ENCODE measurements at places on chromosomes 5 and 9.

DNA sequence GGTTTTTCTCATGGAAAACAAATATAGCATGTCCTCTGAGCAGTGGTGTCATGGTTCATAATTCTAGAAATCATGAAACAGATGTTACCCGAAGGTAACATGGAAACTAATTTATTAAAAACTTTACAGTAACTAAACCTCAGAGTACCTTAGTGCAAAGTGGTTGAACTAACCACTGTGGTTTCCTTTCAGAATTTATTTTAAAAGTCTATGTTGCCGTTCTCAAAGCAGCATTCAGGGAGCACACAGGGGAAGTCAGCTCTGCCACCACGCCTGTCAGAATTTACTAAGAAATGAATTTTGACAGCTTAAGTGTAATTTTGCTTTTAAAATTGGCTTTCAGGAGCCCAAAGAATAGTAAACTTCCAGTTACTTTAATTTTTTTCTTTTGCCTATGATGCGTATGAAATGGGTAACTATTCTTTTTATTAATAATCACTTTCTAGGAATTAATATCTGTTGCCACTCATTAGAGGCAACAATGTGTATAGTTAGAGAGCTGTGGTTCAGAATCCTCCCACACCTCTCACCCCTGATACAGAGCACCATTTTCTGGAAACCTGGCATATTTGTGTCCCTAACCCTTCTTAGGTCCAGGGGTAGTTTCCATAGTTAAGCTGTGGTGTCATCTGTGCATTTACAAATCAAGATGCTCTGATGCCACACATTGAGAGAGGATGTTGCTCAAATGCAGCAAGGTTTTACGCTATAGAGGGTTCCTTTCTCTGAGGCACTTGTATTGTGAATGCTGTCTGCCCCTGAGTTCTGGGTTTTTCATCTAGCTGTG lies 202.6 kb downstream of the ZSWIM6 start:
- no peak for DNase-seq

GRCh38 chr9:113879911-113880310 lies 3.8 kb downstream of the ZNF618 start:
- DNase-seq, result no peak

DNA sequence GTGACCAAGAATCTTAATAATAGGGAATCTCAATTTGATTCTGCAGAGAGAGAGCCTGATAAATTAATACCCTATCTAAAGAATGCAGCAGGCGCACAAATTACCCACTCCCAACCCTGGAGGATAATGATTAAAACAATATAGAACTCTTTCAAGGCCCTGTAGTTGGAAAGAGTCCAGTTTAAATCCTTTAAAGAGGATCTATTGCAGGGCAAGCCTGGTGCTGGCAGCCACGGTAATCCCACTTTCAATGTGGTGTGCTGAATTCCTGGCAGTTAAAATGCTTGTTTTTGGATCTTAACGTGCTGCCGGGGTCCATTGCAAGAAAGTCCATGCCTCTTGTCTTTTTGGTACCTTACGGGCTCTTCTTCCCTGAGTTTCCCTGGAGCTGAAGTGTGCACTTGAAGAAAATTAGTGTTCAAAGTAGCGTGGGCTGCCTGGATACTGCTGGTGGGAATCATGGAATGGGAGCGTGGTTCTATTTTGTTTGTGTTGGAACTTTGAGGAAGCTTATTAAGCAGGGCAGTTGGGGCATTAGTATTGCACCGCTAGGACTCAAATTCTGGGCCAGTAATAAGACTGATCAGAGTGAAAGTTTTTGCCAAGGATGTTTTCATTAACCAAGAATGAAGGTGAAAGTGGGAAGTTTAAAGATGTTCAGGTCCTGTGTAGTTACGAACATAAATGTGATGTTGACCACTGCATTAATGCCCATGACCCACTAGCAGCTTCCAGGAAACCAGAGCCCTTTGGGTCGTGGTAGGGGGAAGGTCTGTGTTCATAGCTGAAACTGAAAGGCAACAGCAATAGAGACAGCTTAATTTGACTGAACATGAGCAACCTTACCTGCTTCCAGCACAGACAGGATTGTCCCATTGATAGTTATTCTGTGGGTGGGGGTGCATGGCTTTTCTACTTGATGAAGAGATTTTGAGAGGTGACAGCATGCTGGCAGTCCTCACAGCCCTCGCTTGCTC lies 20.8 kb downstream of the MARCHF6 start:
- no peak for DNase-seq

DNA sequence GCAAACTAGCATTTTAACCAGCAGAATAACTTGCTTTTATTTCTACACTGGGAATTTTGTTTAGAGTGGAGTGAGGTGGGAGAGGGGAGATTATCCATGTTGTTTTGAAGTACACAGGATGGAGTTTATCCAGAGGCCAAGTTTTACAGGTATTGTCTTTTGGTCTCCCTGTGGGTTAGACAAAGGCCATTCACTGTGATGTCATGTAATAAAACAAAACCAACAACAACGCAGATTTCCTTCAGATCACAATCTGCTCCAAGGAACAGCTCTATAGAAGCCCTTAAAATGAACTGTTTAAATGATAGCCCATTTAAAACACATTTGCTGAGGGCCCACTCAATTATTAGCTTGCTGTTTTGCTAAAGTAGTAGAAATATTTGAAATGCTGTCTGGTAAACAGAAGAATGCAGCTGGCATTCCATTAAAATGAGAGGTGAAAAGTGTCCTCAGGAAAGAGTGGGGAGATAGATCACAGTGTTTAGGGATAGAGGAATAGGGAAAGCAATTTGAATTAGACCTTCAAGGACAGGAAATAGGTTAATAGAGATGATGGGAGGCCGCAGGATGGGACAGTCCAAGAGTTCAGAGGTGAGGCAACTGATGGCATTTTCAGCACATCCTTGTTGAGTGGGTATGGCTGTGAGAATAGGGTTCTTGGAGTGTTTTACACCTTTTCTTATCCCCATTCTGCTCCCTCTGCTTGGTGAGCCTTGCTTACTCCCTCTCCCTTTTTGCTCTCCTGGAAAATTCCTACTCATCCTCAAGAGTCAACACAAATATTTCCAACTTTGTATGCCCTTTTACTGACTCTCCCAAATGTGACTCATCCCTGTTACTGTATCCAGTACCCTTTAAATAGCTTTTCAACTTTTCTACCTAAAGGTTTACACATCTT lies 140.1 kb upstream of the NR3C1 start:
- no peak for DNase-seq

DNA sequence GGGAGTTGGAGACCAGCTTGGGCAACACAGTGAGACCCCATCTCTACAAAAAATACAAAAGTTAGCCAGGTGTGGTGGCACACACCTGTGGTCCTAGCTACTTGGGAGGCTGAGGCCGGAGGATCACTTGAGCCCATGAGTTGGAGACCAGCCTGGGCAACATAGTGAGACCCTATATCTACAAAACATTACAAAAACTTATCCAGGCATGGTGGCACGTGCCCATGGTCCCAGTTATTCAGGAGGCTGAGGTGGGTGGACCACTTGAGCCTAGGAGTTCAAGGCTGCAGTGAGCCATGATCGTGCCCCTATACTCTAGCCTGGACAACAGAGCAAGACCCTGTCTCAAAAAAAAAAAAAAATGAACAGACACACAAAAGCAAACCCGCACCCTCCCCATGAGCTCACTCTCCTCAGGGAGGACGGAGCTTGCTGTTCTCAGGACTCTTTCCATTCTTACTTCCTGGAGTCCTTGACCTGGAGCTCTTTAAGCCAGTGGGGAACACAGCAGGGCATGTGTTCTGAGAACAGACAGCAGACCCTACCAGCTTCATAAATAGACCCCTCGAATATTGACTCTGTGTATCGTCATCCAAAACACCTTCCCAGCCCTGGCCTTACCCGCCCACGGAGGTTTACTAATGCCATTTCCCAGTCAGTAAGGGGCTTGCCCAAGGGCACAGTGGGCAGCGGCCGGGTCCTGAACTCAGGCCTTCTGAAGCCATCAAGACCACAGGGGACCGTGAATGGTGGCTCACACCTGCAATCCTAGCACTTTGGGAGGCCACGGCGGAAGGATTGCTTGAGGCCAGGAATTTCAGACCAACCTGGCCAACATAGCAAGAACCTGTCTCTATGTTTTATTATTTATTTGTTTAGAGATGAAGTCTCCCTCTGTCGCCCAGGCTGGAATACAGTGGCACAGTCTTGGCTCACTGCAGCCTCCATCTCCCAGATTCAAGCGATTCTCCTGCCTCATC lies 11.1 kb downstream of the PTGES2 start:
- no peak for DNase-seq

GRCh38 chr5:30147976-30148375 lies 1045.5 kb upstream of the CDH6 start:
- DNase-seq, result no peak

- DNase-seq, result no peak
Observed at GRCh38 chr5:52943285-52943684, 45.9 kb upstream of the ITGA2 start.

DNA sequence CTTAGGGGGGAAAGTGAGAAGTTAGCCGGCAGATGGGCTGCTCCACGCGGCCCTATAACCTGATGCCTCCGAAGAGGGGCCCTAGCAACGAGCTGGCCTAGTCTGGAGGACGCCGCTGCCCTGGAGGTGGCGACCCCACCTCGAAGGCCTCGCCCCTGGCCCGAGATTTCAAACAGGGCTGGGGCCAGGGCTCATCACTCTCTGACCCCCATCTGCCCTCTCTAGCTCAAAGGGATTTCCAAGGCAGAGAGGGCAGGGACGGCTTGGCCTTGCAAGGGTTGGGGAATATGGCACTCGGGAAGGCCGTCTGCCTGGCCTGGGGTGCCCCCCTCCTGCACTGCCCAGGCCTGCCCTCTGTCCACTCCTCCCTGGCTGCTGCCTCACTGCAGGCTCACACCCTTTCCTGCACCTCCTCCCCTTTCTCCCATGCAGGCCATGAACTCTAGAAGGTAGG lies 25.5 kb upstream of the TIFAB start:
- DNase-seq, result no peak

- no peak for DNase-seq
Observed at GRCh38 chr5:168770036-168770498, 190.9 kb upstream of the PANK3 start.

- DNase-seq, result no peak
Observed at GRCh38 chr9:123536455-123536868, 180.5 kb downstream of the CRB2 start.

DNA sequence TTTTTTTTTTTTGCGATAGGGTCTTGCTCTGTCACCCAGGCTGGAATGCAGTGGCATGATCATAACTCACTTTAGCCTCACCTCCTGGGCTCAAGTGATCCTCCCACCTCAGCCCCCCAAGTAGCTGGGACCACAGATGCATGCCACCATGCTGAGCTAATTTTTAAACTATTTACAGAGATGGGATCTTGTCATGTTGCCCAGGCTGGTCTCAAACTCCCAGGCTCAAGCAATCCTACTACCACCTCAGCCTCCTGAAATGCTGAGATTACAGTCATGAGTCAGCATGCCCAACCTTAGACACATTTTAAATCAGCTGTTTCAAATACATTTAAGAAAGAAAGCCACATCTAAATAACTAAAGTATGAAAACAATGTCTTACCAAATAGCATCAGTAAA lies 439.0 kb downstream of the EBF1 start:
- DNase-seq, result no peak

DNA sequence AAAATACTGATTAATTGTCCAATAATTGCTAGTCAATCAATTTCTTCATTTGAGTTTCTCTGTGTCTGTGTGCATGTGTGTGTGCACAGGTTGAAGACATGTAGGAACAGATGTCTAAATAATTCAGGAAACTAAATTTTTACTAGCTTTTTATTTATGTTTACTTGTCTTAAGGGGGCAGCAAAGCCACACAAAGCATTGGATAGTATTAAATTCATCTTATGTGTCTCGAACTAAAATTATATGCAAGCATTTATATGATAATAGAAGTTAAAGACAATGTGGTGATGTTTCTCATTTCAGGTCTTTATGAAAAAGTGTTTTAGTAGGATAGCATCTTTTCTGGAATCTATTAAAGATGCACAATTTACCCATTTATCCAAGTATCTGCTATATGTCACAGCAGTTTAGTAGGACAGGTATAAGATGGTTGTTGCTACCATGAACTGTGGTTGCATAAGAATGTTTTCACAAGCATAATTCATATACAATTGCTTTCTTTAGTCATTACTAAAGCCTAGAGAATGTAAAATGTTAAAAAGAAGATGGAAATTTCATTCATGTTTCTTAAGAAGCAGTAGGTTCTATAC lies 784.6 kb upstream of the NUDT12 start:
- no peak for DNase-seq

- no peak for DNase-seq
Observed at GRCh38 chr9:121564504-121565260, 65.0 kb upstream of the GGTA1 start.

DNA sequence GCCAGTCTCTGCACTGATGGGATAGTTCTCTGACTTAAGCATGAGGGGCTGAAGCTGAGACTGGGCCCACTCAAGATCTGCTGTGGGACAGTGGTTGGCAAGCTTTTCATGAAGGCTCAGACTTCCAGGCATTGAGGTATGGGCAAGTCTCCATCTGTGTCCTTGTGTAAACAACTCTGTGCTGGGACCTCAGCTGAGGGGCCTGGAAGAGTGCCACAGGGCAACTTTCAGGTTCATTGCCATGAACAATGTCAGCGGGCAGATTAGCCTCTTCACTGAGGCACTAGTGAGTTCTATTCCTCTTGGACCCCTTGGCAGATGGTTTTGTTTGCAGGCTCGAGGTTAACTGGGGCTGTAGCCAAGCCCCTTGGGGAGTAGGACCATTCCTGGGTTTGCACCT lies 127.1 kb downstream of the MRPS30 start:
- DNase-seq, result no peak

DNA sequence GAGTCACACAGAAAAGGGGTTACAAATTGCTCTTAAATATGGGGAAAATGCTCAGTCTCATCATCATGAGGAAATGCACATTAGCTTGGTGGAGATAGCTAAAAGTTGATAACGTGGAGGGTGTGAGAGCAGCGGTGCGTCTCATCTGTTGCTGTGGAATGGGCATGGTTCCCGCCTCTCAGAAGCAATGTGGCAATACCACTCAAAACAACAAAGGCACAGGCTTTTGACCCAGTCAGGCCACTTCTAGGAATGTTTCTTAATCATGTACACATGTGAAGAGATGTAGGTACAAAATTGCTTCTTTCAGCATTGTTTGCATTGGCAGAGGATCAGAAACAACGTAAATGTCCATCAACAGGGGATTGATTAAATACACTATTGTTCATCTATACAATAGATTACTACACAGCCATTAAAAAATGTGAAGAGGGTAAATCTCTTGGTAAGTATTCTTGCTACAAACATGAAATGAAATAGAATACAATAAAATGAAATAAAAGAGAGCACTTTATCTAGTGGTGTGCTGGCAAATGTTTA lies 212.6 kb upstream of the MSX2 start:
- DNase-seq, result no peak

- no peak for DNase-seq
Observed at GRCh38 chr5:149156435-149157083, 15.3 kb downstream of the ABLIM3 start.

DNA sequence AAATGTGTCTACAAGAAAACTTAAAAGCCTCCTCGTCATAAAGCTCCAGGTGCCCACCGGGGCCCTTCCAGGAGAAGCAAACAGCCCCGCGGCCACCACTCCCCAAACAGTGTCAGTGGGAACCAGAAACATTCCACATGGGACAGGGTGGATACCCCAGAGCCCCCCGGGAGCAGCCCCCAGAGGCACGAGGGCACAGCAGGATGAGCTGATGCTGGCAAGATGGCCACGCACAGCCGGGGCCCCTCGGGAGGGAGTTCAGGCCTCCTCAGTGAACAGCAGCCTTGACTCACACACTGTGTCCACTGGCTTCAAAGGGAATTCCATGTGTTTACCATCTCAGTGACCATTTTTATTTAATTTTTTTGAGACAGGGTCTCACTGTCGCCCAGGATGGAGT lies 10.5 kb downstream of the EXD3 start:
- DNase-seq, result no peak

GRCh38 chr5:124825250-124825982 lies 79.0 kb upstream of the ZNF608 start:
- no peak for DNase-seq

GRCh38 chr9:134546246-134546731 lies 95.3 kb upstream of the COL5A1 start:
- DNase-seq, result no peak
